ENCODE measurements at places on chromosomes 11 and 22.

- no peak for DNase-seq
Observed at GRCh38 chr11:21119411-21119810, 450.0 kb downstream of the NELL1 start.

- no peak for DNase-seq
Observed at GRCh38 chr11:61626580-61627380, 45.9 kb upstream of the SYT7 start.

DNA sequence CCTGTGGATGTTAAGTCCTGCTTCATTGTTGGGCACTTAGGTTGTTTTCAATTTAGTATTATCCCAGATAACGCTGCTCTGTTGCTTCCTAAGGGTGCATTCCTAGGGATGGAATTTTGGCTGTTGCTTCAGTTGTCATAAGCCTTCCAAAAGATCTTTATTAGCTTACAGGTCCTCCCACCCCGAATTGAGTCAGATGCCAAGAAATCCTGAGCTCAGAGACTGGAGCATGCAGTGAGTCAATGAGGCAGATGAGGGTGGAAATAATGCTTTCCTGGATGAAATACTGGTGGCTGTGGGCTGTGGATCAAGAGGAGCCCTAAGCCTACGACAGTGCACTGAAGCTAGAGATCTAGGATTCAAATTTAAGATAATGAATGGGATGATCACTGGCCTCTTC, 10.7 kb upstream of the IL18BP start:
- DNase-seq, result peak; percentile 80

DNA sequence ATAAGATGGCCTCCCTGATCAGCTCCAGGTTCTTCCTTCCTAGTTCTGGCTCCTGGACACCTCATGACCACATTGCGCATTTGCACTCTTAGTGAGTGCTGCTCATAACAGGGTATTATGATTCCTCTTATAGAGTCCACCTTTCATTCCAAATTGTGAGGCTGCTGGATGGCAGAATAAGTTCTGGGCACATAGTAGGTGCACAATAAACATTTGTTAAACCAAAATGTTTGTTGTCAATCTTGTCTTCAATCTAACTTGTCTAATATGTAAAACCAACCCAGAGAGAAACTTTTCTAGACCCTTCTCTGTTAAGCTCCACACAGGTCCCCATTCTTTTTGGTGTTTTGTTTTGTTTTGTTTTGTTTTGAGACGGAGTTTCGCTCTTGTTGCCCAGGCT, 22.6 kb upstream of the ZBTB16 start:
- no peak for DNase-seq

DNA sequence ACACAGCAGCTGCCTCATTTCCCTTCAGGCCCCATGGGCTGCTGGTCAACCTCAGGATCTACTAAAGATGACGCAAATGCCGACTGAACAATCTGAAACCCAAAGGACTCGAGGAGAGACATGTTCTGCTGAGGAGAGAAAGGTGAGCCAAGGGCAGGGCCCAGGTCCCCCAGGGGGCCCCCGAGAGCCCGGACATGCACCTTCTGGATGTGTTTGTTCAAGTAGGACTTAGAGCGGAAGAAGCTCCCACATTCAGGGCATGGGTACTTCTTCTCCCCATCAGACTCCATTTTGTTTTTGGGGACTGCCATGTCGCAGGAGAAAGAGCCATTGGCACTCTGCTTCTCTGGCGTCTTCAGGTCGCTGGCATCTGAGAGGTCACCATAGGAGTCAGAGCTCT, 19.3 kb downstream of the PATZ1 start:
- DNase-seq, result no peak

DNA sequence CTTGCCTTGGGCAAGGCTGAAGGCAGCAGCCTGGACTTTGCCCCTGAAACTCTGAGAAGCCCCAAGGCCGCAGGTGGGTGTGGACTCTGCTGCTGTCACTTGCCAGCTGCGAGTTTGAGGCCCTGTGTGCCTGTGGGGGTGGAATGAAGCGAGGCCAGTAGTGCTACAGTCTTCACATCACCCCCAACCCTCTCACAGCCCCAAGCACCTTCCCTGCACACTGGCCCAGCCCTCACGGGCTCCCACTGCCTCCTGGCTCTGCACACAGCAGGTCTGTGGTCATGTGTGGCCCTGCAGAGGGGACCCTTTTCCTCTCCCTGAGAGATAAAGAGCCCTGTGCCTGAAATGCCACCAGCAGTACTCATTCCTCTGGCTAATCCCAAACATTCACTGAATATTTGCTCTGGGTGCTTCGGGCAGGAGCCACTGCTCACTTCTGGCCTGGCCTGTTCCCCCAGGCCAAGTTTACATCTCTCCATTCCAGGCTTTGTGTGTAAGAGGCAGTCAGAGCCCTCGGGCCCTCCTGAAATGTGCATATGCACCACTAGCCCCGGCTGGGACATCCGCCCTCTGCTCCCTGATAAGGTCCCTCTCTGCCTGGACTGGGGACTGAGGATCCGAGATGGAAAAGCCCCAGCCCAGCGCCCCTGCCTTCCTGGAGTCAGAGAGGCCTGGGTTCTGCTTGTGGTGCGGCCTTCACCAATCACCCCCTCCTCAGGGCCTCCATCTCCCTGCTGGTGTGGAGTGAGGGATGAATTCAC, 17.7 kb downstream of the MGAT3 start:
- DNase-seq, result no peak

DNA sequence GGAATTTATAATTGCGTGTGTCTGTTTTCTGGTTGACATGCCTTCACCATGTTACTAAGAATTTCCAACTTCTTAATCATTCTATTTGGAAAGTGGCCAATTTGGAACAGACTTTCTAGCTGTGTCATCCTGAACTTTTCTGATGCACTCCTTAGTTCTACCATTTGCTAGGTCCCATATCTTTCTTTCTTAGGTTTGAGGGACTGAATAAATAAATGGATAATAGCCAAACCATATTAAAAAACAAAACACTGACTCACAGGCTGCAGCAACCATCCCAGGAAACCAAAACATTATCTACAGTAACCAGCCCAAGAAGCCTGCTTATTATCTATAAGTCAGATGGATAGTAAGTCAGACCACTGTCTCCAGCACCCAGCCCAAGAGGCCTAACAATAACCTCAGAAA, 57.5 kb upstream of the PLET1 start:
- DNase-seq, result peak; percentile 95

DNA sequence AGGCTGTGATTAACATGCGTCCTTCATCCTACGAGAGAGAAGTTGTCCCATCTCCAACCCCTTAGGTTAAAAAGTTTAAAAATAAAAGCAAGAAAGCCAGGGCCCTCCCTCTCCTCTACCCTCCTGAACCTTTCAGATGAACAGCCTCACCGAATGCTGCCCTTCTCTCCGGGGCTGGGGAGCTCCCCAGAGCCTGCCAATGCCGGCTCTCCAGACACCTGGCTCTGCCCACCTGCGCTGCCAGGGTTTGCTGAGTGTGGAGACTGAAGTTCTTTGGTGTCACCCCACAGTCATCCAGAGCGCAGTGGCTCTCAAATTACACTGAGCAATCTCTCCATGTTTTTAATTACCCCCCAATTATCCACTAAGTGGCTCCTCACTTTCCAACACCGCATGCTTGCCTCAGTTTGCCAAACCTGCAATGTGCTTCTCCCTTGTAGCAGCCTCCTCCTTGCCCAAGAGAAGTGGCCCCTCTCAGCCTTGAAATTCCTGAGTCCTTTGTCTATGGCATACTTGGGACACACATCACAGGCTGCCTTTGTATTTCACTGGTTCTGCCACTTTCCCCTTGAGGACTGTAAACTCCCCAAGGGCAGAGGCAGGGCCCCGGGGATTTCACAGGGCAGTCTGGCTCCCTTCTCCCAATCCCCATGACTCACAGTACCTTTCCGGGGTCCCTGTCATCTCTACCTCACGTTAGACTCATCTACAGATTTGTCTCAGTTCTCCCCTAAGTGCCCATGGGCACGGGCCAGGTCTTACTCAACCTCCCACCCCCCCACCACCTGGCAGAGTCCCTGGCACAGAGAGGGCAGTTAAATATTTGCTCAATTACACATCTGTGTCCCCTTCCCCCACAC, 2.0 kb downstream of the MYH9 start:
- DNase-seq, result no peak

DNA sequence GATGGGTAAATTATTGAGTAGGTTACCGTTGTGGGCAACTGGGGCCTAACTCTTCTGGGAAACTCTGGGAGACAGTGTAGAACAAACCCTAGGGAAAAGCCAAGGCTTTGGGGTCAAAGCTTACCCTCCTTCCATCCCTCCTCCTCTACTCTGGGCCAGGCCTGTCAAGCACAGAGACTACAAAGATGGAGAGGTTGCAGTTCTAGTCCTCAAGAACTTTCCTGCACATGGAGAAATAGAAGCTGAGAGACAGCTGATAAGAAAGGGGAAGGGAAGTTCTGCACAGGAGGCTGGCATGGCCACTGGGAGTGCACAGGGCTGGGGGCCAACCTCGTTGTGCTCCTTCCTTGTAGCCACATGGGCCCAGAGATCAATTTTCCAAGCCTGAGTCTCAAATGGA, 67.2 kb upstream of the ALX4 start:
- DNase-seq, result no peak

DNA sequence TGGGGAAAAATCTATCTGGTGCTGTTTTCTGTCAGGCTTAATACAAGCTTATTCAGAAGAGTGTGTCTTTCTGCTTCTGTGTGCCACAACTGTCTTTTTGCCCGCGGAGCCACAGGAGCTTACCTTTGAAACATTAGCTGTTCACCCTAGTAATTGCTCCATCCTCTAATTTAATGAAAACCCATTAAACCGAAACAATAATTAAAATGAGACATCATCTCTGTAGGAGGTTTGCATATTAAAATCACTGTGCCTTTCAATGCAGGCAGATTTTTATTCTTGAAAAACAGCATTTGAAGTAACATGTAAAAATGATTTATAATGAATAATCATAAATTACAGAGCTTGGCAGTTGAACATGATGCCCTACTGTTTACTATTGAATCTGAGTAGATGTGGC, 102.3 kb downstream of the NELL1 start:
- DNase-seq, result no peak

GRCh38 chr11:58649623-58650022, 27.2 kb downstream of the CNTF start:
- DNase-seq, result no peak

GRCh38 chr22:17952273-17952801, 72.0 kb downstream of the MICAL3 start:
- no peak for DNase-seq

DNA sequence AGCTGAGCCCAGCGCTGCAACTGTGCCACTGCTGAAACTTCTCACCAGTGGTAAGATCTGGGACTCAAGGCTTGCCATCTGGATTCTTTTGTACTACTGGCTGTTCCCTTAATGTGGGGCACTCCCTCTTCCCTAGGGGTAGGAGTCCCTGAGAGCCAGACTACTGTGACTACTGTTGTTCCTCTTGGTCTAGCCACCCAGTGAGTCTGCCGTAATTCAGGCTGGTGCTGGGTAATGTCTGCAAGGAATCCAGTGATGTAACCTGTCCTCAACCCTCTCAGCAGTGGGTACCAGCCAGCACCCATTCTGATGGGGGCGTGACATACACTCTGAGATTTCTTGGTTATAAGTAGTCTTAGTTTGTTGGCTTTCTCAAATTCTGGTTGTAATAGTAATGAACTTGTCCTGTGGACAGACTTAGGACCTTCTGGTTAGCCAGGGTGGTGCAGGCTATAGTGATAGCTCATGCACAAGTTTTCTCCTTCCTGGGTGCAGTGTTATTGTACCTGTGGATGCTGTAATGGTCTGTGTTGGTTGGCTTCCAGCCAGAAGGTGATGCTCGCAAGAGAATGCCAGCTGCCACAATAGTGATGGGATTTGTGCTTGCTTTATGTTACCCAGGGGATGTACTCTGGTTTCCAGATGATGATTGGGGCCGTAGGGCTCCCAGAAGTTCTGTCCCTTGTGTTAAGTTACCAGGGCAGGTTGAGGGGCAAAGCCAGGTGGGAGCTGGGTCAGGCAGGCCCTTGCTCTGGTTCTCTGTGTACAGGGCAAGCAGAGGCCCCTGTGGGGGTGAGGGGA, 65.5 kb downstream of the ARHGAP42 start:
- DNase-seq, result no peak

DNA sequence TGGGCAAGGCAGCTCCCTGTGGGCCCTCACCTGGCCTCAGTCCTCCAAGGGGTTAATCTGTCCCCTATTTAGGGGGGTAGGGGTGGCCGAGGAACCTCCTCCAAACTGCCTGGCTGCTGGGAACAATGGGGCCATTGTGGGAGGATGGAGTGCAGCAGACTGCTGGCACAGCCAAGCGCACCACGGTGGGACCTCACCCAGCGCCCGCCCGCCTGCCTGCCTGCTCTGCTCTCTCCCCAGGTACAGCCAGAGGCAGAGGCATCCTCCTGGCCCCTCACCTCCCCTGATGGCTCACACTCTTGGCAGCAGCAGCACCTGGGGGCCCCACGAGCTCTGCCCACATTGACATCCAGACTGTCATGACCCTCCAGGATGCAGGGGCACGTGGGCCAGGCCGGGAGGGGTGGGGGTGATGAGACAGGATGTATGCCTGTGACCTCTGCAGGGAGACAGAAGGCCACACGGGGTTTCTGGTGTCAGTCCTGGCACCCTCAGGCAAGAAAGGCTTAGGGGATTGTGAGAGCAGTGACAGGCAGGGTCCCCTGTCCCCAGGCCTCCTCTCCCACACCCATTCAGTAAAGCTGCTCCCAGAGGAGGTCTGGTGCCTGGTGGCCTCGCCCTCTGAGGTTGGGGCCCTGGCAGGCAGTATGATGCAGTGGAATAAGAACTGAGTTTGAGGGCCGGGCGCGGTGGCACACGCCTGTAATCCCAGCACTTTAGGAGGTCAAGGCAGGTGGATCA, 11.4 kb downstream of the BCL9L start:
- no peak for DNase-seq

DNA sequence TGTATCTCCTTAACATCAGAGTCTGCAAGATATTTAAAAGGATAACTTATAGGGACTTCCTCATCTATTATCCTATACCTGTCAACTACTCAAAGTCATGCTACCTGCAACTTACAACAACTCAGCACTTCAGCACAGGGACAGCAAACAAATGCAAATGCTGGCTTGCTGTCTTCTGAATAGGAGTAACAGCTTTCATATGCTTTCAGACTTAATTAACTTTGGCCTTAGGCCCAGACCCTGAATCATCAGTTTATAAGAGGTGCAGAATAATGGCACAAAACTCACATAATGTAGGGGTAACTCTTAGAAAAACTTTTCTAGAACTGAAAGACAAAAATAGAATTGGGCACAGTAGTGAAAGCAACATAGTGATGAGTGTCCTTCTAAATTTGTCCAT, 953.4 kb downstream of the DLG2 start:
- peak; percentile 2 for DNase-seq

- no peak for DNase-seq
Observed at GRCh38 chr22:37320726-37321677, 38.7 kb downstream of the CYTH4 start.

- no peak for DNase-seq
Observed at GRCh38 chr11:9726321-9727022, 62.6 kb downstream of the SWAP70 start.

DNA sequence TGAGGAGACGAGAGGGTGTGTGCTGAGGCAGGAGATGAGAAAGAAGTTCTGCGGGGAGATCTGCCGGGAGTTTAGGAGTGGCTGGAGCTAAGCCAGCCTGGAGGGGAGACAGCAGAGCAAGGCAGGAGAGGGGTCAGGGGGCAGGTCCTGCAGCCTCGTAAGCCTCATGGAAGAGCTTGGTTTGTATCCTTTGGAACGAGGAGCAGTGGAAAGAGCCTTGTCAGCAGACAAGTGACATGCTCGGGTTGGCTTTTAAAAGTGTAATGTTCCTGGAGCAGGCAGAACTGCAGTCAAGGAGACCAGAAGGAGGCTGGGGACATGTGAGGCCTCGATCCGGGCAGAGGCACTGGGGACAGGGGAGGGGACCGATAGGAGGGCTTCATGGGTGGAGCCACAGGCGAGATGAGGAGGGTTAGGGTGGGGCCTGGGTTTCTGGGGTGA, 21.4 kb upstream of the TUB start:
- no peak for DNase-seq

Measured in fibroblast of skin of left biceps (primary cell).